ENCODE measurements at places on chromosomes 11 and 22.

GRCh38 chr22:50456466-50457234, 18.2 kb downstream of the SBF1 start:
- H3K4me1 ChIP-seq = no peaks in the 10 kb centered on the region
- peaks cover 61% of the 10 kb centered on the region for H3K36me3 ChIP-seq
- no peaks in the 10 kb centered on the region for H3K27me3 ChIP-seq
- no peak for DNase-seq
- no peak overlapping the region for H3K27ac ChIP-seq

DNA sequence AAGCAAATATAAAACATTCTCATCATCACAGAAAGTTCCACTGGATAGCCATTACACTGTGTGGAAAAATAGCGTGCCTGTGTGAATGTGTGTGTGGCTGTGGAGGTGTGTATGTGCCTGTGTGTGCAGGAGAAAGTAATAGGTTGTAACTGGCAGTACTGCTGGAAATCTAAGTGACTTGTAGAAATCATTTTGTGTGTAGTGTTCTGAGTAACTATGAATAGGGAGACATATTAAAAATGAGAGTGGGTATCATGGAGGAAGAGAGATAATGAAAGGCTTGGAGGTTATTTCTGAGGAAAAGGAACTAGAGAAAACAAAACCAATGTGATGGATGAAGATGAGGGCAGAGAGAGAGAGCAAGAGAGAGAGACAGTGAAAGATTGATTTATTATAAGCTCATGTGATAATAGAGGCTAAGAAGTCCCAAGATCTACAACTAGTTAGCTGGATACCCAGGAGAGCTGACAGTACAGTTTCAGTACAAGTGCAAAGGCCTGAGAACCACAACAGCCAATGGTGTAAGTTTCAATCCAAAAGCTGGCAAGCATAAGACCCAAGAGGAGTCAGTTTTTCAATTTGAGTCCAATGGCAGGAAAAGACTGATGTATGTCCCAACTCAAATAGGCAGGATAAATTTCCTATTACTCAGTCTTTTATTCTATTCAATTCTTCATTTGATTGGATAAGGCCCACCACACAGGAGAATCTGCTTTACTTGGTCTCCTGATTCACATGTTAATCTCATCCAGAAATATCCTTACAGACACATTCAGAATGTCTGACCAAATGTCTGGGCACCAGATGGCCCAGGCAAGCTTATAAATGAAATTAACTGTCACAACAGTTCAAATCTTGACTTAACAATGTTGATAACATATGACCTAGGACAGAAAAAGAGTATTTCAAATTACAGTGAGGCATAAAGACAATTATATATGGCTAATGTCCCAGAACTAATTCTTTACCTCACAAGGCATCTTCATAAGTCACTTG, 14.9 kb downstream of the KBTBD3 start:
- no peak overlapping the region for H3K27ac ChIP-seq
- no peak for DNase-seq
- H3K36me3 ChIP-seq = no peaks in the 10 kb centered on the region
- no peaks in the 10 kb centered on the region for H3K4me1 ChIP-seq
- no peak overlapping the region for H3K4me3 ChIP-seq

- H3K27ac ChIP-seq = no peak overlapping the region
- H3K4me3 ChIP-seq = no peak overlapping the region
- DNase-seq = no peak
Observed at GRCh38 chr11:117579161-117579560, 217.9 kb downstream of the DSCAML1 start.

- H3K4me3 ChIP-seq = no peak overlapping the region
- no peaks in the 10 kb centered on the region for H3K36me3 ChIP-seq
- H3K27ac ChIP-seq = no peak overlapping the region
- no peaks in the 10 kb centered on the region for H3K27me3 ChIP-seq
- no peak for DNase-seq
Observed at GRCh38 chr11:77580712-77581337, 8.9 kb upstream of the AQP11 start.

GRCh38 chr11:76510060-76511047, 65.5 kb downstream of the EMSY start:
- no peaks in the 10 kb centered on the region for H3K36me3 ChIP-seq
- no peak for DNase-seq
- no peaks in the 10 kb centered on the region for H3K27me3 ChIP-seq
- no peak overlapping the region for H3K27ac ChIP-seq
- H3K4me3 ChIP-seq = no peak overlapping the region

GRCh38 chr11:64331569-64332371, 8.2 kb upstream of the CCDC88B start:
- H3K36me3 ChIP-seq = no peaks in the 10 kb centered on the region
- peaks cover 12% of the 10 kb centered on the region for H3K4me1 ChIP-seq
- no peak overlapping the region for H3K4me3 ChIP-seq
- peak; percentile 56 for DNase-seq
- H3K27ac ChIP-seq = no peak overlapping the region
- no peaks in the 10 kb centered on the region for H3K27me3 ChIP-seq

DNA sequence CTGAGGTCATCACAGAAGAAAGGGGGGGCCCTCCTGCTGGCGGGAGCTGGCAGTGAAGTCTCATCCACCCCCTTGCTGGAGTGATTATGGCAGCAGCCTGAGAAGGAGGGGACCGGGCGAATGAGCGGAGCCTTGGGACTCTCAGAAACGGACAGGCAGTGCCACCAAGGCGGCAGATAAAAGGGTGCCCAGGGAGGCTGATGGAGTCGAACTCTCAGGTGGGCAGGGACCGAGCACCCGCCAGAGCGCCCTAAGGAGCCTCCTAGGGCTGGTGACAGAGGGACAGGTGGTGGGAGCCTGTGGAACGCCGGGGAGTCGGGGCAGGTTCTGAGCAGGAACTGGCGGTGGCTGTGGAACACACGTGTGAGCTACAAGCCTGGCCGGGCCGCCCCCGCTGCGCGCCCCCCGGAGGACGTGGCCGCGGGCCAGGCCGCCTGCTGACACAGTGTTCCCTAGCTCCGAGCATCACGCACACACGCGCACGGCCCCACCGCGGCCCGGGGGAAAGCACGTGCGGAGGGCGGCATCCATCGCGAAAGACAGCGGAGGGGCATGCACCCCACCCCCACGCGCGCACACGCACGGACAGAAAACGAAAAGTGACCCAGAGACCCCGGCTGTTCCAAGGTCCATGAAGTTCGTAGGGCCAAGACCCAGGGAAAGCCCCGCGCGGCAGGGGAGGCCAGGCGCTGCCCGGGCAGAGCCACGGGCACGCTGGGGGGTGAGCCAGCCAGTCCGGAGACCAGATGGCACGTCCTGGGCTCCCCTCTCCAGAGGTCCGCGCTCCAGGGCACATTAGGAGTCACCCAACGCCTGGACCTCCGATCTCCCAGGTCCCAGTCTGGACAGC, 1.0 kb downstream of the VWCE start:
- peaks cover 16% of the 10 kb centered on the region for H3K4me1 ChIP-seq
- H3K36me3 ChIP-seq = no peaks in the 10 kb centered on the region
- no peak for DNase-seq
- H3K4me3 ChIP-seq = no peak overlapping the region
- H3K27ac ChIP-seq = no peak overlapping the region

DNA sequence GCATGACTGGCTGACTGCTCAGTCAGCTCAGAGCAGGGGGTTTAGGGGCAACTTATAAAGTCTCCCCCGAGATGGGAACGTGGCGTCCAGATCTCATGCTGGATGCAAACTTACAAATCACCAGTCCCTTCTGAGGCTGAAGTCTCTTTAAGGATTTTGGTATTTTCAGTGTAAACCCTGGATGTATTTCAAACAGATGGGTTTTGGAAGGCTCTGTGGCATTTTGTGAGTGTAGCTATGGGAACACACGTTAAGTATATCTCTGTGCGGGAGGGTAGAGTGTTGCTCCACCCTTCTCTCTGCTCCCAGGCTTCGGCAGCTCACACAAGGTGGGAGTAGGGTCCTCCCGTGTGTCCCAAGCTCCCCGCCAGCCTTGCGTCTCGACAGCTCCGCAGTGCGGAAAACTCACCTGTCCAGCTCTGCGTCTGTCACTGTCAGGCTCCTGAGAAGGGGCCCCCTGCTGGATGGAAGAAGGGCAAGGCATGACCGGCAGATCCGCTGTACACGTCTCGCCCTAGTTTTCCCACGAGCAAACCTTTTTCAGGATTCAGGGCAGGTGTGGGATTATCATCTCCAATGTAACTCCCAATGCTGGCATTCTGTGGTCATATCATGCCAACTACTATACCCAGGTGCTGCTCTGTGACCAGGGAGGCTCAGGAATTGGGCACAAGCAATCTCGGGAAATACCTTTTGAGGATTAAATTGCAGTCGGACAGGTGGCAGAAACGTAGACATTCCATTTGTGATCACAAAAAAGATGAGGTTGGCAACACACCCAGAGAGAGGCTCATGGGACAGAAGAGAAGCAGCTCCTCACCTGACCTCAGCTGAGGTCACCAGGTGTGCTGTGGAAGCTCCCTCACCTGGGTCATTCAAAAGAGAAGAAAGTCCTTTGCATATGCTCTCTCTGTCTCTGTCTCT, 313.9 kb upstream of the B3GAT1 start:
- H3K27me3 ChIP-seq = no peaks in the 10 kb centered on the region
- H3K4me1 ChIP-seq = no peaks in the 10 kb centered on the region
- no peak overlapping the region for H3K27ac ChIP-seq

- H3K36me3 ChIP-seq = peaks cover 33% of the 10 kb centered on the region
- no peak overlapping the region for H3K4me3 ChIP-seq
- no peak overlapping the region for H3K27ac ChIP-seq
- H3K4me1 ChIP-seq = no peaks in the 10 kb centered on the region
- DNase-seq = no peak
- no peaks in the 10 kb centered on the region for H3K27me3 ChIP-seq
Observed at GRCh38 chr11:71504531-71504930, 22.5 kb upstream of the KRTAP5-7 start.

GRCh38 chr11:1487851-1488574, 1.4 kb upstream of the MOB2 start:
- H3K4me1 ChIP-seq = peaks cover 59% of the 10 kb centered on the region
- no peak overlapping the region for H3K27ac ChIP-seq
- DNase-seq = no peak
- H3K4me3 ChIP-seq = no peak overlapping the region
- H3K36me3 ChIP-seq = no peaks in the 10 kb centered on the region
- no peaks in the 10 kb centered on the region for H3K27me3 ChIP-seq

DNA sequence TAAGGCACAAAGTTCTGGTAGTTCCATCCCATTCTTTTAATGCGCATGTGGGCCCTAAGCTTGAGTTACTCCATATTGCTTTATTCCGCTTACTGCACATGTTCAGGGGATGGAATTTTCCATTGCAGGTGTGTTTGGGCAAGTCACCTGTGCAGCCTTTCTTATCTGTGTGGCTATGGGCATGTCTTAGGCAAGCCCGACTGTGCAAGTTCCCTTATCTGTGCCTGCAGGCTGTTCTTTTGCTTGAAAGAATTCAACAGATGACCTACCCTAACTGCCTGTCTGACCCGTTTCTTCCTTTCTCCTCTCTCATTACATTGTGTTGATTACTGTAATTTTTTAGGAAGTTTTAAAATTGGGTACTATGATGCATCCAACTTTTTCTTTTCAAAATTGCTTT, 363.6 kb downstream of the TTC28 start:
- H3K27ac ChIP-seq = no peak overlapping the region
- H3K36me3 ChIP-seq = no peaks in the 10 kb centered on the region

DNA sequence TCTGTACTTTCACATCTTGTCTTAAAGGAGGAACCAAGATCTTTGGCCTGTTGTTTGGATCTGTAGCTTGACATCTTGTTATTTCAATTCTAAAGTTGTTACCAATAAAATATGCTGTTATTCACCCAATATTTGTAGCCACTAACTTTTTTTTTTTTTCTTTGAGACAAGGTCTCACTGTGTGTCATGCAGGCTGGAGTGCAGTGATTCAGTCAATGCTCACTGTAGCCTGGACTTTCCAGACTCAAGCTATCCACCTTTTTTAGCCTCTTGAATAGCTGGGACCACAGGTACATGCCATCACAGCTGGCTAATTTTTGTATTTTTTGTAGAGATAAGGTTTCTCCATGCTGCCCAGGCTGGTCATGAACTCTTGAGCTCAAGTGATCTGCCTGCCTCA, 769.4 kb downstream of the DLG2 start:
- no peaks in the 10 kb centered on the region for H3K36me3 ChIP-seq
- H3K4me1 ChIP-seq = no peaks in the 10 kb centered on the region

- DNase-seq = no peak
- H3K36me3 ChIP-seq = no peaks in the 10 kb centered on the region
- H3K27ac ChIP-seq = no peak overlapping the region
- no peak overlapping the region for H3K4me3 ChIP-seq
- H3K4me1 ChIP-seq = no peaks in the 10 kb centered on the region
- H3K27me3 ChIP-seq = no peaks in the 10 kb centered on the region
Observed at GRCh38 chr22:34045311-34045710, 125.0 kb upstream of the LARGE1 start.

DNA sequence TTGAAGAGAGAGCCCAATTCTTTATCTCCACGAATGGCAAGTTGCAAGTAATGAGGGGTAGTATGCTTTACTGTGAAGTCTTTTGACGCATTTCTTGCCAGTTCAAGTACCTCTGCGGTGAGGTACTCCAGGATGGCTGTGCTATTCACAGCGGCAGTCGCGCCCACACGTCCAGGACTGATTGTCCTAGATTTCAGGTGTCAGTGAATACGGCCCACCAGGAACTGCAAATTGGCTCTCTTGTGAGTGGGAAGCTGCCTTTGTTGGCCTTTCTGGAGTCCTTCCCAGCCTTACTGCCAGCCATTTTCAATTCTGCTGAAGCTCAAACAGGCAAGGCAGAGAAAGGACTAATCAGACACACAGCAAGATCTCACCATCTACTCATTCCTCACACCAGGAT, 8.5 kb downstream of the PPFIA1 start:
- no peak overlapping the region for H3K27ac ChIP-seq
- no peaks in the 10 kb centered on the region for H3K27me3 ChIP-seq

- H3K4me1 ChIP-seq = no peaks in the 10 kb centered on the region
- H3K36me3 ChIP-seq = no peaks in the 10 kb centered on the region
- no peak overlapping the region for H3K27ac ChIP-seq
Observed at GRCh38 chr11:69588270-69588669, 52.7 kb upstream of the CCND1 start.

DNA sequence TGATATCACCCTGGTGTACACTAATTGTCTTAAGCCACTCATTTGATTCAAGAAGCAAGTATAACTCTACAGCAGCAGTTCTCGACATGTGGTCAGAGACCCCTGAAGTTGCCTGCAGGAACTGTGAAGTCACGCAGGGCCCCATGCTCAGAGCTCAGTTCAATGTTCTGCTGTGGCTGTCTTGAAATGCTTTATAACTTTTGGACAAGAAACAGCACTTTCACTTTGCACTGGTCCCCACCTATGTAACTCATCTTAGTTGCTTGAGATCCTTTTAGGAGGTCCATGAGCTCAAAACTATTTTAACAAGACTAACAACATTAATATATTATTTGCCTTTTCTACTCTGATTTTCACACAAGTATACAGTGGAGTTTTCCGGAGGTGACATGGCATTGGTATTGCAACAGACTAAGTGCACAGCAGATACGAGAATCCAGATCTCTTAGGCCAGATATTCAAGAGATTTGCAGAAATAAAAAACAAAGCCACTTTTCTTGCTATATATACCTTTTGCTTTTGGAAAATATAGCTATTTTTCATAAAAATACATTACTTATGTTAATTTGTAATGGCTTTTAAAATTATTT, 64.8 kb downstream of the PRR5L start:
- H3K4me1 ChIP-seq = peaks cover 84% of the 10 kb centered on the region
- peak; percentile 35 for DNase-seq
- no peaks in the 10 kb centered on the region for H3K27me3 ChIP-seq
- H3K27ac ChIP-seq = no peak overlapping the region
- H3K4me3 ChIP-seq = no peak overlapping the region
- H3K36me3 ChIP-seq = no peaks in the 10 kb centered on the region

- no peaks in the 10 kb centered on the region for H3K27me3 ChIP-seq
- no peak for DNase-seq
- no peak overlapping the region for H3K4me3 ChIP-seq
- no peaks in the 10 kb centered on the region for H3K4me1 ChIP-seq
- no peak overlapping the region for H3K27ac ChIP-seq
Observed at GRCh38 chr11:73402834-73403185, 26.6 kb downstream of the RELT start.

Measured in CD4-positive, alpha-beta memory T cell (primary cell).